ENCODE measurements at places on chromosomes 4 and X. TPM values are rescaled to one million over a fixed set of nuclear protein-coding genes. Genes with fewer than 3 reads are reported as not detected.
A peak's percentile ranks its signal among the peaks of the same experiment; 100 is the strongest.

The TBX22 gene
- not detected for total RNA-seq

The CYSLTR1 gene
- 0.63 TPM for total RNA-seq

The RAB33B gene
- 8.4 TPM for total RNA-seq

The PAK3 gene
- total RNA-seq = 1.7 TPM

The MPC1L gene
- not detected for total RNA-seq

The EREG gene
- total RNA-seq = not detected

The ITIH6 gene
- not detected for total RNA-seq

The HSFX4 gene
- not detected for total RNA-seq

The CXorf49 gene
- not detected for total RNA-seq

The TRIM61 gene
- total RNA-seq = not detected

The GLRA3 gene
- not detected for total RNA-seq

The LNX1 gene
- not detected for total RNA-seq

The APBB2 gene
- 13.1 TPM for total RNA-seq

The NIPAL1 gene
- total RNA-seq = 0.91 TPM

The PCSK1N gene
- 3.2 TPM for total RNA-seq

The IBSP gene
- total RNA-seq = 0.19 TPM

GRCh38 chr4:86569103-86569870 is 24.8 kb upstream of the PTPN13 start:
- no peak for DNase-seq

DNA sequence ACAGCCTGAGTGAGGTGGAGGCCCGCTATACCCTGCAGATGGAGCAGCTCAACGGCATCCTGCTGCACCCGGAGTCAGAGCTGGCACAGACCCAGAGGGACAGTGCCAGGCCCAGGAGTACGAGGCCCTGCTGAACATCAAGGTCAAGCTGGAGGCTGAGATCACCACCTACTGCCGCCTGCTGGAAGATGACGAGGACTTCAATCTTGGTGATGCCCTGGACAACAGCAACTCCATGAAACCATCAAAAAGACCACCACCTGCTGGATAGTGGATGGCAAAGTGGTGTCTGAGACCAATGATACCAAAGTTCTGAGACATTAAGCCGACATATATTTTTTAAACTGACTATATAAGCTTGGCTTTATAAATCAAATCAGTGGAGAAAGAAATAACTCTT is 73.3 kb upstream of the HHIP start:
- DNase-seq = no peak

DNA sequence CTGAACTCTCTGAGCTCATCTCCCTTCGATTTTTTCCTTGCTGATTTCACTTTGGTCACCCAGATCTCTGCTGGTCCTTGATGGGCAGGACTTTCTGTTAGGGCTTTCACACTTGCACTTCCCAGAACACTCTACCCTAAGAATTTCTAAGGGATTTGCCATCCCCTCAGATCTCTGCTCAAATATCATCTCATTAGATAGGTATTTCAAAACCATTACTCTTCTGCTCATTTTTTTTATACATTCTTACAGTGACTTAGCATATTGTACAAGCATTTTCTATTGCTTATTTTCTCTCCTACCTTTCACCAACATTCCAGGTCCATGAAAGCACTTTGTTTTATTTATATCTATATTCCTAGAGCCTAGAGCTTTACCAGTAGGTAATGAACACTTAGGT is 913.3 kb downstream of the PDHA2 start:
- DNase-seq = no peak

GRCh38 chrX:68942104-68942503 is 113.3 kb downstream of the EFNB1 start:
- DNase-seq = no peak

DNA sequence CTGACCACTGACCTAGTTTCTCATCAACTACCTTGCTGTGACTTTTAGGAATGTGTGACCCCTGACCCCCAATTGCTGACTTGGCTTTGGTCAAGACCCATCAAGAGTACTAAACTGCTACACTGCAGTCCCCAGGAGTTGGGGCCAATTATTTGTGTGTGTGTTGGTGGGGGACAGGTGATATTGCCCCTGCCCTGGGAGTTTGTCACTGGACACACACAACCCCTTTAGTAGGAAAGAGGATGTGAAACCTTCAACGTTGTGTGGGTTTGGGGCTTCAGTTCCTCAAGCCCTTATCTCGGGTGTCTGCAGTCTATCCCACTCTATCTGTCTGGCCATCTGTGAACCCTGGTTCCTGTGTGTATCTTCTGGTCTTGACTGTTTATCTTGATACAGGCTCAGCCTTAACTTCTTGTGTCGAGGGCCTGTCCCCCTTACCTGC is 6.5 kb downstream of the SASH3 start:
- DNase-seq = no peak

DNA sequence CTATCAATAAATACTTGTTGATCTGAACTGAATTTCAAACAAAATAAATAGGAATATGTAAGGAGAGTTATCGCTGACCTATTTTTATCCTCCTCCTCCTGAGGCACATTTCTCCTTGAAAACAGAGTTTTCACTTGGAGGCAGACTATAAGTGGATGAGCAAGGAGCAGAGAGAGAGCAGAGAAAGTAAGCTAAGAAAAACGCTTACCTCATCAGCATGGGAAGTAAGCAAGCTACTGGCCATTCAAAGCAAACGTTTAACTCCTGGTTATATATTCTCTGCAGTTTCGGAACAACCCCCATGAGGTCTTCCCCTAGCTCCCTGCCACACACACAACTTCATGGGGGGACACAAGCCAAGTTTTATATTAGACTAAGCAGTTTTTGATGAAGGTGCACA is 13.2 kb downstream of the ZDHHC9 start:
- no peak for DNase-seq

DNA sequence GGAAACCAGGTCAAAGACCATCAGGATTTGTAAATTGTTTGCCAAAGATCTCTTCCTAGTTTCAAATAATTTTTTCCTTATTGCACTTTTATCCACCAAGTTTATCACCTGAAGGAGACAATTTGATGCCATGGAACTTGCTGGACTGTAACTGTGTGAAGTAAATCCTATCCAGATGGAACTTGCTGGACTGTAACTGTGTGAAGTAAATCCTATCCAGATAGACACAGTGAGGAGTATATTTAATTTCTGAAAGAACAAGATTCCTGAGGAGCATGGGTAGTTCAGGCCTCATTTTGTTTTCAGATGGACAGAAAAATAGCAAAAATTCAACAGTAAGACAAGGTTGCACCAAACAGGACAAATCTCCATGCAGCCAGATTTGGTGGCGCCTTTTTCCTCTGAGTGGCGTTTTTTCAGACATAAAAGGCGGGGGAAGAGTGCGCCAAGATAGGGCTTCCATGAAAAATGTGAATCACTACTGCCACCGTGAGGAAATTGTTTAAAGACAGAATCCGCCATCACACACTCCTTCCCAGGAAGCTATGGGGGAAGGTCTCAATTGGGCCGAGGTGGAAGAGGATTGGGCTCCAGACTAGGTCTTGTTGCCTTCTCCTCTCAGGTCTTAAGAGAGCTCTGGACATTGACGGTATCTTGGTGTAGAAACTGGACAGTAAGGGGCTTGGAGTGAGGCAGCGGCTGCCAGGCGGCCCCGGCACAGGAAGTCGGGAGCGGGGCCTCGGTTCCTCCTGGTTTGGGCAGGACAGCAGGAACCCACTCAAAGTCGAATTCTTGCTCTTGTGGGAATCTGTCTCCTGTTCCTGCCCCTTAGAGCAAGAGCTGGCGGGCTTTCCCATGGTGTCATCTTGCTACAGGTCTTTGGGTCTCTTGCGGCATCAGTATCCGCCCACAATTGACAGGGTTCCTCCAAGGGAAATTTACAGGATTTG is 234.7 kb downstream of the OR13H1 start:
- DNase-seq = no peak

DNA sequence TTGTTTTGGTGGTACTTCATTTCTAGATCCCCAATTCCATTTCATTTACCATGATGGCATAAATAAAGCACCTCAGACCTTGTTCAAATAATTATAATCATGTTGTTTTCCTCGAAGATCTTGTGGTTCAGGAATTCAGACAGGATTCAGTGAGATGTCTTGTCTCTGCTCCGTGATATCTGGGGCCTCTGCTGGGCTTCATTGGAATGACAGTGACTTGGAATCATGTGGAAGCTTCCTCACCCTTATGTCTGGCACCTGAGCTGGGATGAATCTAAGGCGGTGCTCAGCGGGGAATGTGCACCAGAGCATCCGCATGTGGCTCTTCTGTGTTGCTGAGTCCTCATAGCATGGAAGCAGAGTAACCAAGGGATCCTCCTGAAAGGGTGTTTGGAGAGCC is 132.2 kb downstream of the VEGFC start:
- no peak for DNase-seq

DNA sequence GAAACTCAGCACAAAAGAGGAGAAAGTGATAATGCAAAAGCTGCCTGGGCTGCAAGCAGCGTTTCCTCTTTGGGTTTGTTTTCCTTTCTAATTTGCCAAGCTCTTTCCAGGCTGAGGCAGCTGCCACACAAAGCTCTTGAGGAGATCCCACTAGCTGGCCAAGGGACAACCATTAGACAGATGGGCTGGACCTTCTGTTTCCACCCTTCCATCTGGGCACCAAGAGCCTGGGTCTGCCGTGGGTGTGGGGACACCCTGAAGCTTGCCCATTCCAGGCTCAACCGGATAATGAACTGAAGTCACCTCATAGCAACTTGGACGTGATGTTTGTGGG is 194.6 kb upstream of the C1QTNF7 start:
- DNase-seq = peak; percentile 42

GRCh38 chrX:70262952-70263567 is 3.1 kb upstream of the P2RY4 start:
- peak; percentile 43 for DNase-seq

DNA sequence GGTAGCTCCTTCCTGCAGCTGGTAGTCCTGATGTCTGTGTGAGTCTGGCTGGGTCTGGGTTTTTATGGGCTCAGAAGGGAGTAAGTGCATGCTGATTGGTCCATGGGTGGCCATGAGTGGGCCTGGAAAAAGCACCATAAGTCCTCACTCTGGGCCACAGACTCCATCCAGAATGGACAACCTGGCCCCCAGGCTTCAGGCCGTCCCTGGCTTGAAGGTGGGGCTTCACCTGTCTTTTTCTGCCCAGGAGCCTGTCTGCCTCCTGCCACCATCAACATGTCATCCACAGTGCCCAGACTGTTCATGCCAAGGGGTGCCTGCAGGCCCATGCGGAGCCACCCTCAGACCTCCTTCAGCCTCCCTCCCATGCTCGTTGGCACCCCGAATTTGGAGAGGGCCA is 620.0 kb downstream of the RAPGEF2 start:
- no peak for DNase-seq

GRCh38 chrX:148593146-148593545 is 92.7 kb downstream of the AFF2 start:
- DNase-seq = no peak

GRCh38 chrX:49767236-49767635 is 61.9 kb upstream of the PAGE4 start:
- DNase-seq = no peak

DNA sequence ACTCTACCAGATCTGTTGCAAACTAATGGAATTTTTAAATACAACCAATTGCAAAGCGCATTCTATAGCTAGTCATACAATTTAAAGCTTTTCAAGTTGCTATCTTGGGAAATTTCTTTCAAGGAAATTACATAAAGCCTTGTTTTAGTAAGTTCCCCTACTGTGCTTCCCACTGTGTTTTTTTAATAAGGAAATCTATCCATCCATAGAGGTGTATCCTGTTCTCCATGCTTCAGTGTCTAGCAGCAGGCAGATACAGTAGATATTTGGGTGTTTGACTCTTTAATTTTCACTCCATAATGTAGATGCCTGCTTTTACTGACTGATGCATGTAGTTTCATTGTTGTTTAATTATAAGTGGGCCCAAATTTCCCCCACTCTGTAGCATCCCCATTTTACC is 171.6 kb upstream of the POU3F4 start:
- no peak for DNase-seq

DNA sequence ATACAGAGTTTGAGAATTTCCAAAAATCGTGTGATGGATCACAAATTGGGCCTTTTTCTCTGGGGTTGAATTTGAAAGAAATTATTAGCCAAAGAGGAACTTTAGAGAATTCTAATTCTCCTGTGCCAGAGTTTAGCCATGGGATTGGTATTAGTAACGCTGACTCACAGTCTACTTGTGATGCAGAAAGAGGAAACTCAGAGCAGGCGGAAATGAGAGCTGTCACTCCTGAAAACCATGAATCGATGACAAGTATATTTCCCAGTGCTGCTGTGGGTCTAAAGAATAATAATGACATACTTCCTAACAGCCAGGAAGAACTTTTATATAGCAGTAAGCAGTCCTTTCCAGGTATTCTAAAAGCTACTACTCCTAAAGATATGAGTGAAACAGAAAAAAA is 64.9 kb downstream of the N4BP2 start:
- peak; percentile 9 for DNase-seq

DNA sequence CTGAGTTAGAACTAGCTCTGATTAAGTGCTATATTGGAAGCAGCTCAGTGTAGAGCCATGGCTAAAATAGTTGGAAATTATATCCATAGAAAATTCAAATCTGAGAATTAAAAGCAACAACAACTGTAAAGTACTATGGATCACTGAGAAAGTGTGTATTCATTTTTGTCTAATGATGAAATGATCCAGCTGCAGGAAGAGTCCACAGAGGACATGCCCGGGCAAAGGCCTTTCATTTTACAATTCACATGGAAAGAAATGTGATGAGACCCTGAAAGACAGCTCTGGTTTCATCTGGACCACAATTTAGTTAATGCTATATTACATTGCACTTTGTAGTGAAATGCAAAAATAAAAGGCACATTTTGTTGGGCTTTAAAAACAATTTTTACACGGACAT is 196.8 kb upstream of the FAT1 start:
- no peak for DNase-seq

GRCh38 chr4:4852591-4853362 is 6.7 kb upstream of the MSX1 start:
- no peak for DNase-seq

GRCh38 chr4:111630705-111631104 is 514.5 kb upstream of the FAM241A start:
- peak; percentile 40 for DNase-seq

GRCh38 chrX:10001496-10001895 is 34.3 kb downstream of the CLDN34 start:
- DNase-seq = no peak

- no peak for DNase-seq
These were observed 344.3 kb downstream of the GBA3 start for GRCh38 chr4:23036921-23037495.

DNA sequence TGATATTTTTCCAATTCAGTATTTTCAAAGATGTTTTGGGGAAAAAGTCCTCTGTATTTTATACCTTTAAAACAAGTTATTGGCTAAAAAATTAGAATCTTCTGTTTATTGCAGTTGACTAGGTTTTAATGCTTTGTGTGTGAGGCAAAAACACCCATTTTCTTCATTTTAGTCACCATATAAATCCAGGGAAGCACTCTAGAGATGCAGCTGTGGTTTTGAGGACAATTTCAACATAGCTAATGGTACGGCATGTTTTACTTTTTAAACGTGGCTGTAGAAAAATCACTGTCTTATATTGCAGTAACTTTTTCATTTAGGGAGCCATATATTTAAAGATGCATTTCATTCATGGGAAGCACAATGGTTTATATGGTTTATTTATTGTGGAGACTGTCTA is 129.1 kb upstream of the PITX2 start:
- DNase-seq = no peak

GRCh38 chrX:44816367-44816766 is 27.5 kb upstream of the DUSP21 start:
- DNase-seq = no peak

GRCh38 chrX:20320461-20321159 is 53.9 kb upstream of the RPS6KA3 start:
- DNase-seq = no peak

- DNase-seq = peak; percentile 50
These were observed 1.5 kb downstream of the ELF4 start for GRCh38 chrX:130108647-130109428.

Data from SJSA1 (cell line).